ENCODE measurements at places on chromosomes 6 and 20.

DNA sequence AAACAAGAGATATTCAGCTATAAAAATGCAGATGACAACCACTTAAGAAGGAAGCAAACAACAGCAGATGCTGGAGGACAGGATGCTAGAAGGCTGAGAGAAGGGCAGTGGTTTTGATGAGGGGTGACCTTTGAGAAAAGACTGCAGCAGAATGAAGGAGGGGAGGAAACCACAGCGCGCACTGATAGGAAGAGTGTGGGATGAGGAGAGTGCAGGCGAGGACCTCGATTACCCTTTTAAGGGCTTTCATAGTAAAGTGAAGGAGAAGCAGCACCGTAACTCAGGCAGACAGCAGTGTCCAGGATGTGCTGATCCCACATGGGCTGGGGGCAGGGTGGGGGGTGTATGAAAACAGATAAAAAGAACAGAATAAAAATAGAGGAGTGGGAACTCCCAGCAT, 19.2 kb downstream of the ZBTB2 start:
- DNase-seq = no peak

DNA sequence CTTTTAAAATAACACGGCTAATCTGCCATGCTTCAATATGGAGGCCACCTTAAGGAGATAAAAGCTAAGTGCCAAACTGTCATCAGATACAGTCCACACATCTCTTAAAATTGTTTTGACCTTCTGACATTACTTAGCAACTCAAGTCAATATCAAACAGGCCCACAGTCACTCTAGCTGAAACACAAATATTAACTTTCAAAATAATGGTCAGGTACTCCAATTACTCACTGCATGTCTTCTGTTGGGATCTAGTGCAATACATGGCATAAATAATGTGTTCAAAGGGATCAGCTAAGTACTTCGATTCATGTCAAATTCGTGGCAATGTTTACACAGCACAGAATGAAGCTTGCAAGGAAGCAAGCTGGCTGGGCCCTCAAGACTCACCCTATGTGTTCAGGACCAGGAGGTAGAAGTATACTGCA, 133.9 kb upstream of the BEND6 start:
- DNase-seq = no peak

- DNase-seq = no peak
These were observed 103.4 kb upstream of the RALGAPA2 start for GRCh38 chr20:20815711-20816455.

DNA sequence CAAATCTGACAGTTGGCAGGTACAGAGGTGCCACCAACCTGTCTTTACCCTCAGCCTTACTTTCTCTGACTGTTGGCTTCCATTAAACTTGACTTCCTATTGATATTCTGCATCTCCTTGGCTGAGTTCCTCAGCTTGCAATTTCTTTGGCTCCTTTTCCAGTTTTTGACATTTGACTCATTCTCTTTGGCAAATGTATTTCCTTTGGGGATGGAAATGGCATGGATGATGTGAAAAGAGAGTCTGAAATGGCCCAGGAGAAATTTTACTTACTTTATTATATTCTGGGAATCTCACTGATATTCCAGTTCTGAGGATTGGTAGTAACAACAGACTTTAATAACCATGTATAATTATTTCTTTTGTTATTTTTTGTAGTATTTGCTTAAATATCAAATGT, 255.2 kb downstream of the CD109 start:
- peak; percentile 58 for DNase-seq

DNA sequence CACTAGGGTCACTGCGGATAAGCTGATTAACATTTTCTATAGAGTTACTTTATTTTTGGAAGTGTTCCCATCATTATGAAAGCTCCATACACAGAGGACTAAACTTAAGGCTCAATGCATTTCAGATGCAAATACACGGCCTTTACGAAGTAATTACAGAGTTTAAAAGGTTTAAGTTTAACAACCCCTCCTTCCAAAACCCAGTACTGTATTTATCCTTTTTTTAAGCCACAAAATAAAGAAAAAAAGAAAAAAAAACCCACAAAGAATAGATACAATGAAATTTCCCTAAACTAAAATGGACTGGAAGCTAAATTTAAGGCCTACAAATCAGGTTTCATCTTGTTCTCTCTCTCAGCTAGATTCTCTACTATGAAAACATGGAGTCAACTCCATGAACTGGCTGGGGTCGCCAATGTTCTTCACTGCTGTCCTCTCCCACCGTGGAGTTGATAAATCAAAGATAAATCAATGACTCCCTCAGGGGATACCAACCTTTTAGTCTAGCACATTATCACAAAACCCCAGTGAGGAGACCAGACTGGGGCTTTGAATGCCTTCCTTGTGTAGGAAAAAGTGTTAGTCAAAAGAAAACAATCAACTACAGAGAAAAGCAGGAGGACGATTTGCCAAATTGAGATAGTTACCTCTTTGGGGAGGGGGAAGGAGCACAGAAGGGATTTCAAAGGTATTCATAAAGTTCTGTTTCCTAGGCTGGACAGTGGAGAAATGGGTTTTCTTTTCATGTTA, 52.5 kb downstream of the TNFRSF21 start:
- DNase-seq = no peak

GRCh38 chr6:18039481-18039880, 52.0 kb upstream of the KIF13A start:
- peak; percentile 21 for DNase-seq

- DNase-seq = no peak
These were observed 22.0 kb upstream of the PREX1 start for GRCh38 chr20:48849779-48850178.
